ENCODE measurements at places on chromosomes 3 and 15. TPM values are rescaled to one million over a fixed set of nuclear protein-coding genes. Genes with fewer than 3 reads are reported as not detected.

USF3 gene
- total RNA-seq = 8.9 TPM

ADCY5 gene
- total RNA-seq = 4.0 TPM

ZMYND10 gene
- total RNA-seq = 0.89 TPM

CPEB1 gene
- 2.7 TPM for total RNA-seq

SNTN gene
- not detected for total RNA-seq

EXD1 gene
- total RNA-seq = not detected

SLC51A gene
- total RNA-seq = 0.49 TPM

LRTM1 gene
- total RNA-seq = 7.4 TPM

CASR gene
- total RNA-seq = not detected

ISLR2 gene
- 0.79 TPM for total RNA-seq

RHOV gene
- total RNA-seq = 19.4 TPM

CCR4 gene
- 0.59 TPM for total RNA-seq

IL17RB gene
- 1.4 TPM for total RNA-seq

PAK6 gene
- total RNA-seq = 8.4 TPM

BNIP2 gene
- total RNA-seq = 66.6 TPM
